H9 (cell line): ENCODE measurements at places on chromosomes 16 and 17.
A peak's percentile ranks its signal among the peaks of the same experiment; 100 is the strongest.

DNA sequence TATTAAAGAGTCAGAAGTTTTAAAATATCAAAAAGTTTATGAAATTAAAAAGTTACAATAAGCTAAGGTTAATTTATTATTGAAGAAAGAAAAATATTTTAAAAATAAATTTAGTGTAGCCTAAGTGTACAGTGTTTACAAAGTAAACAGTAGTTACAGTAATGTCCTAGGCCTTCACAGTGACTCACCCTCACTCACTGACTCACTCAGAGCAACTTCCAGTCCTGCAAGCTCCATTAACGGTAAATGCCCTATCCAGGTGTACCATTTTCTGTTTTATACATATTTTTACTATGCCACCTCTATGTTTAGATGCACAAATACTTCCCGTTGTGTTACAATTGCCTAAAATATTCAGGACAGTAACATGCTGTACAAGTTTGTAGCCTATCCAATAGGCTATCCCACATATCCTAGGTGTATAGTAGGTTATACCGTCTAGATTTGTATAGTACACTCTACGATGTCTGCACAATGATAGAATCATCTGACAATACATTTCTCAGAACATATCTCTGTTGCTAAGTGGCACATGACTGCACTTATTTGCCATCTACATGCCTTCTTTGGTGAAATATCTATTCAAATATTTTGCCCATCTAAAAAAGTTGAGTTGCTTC is 67.2 kb upstream of the WSB1 start:
- H3K27ac ChIP-seq = no peak overlapping the region
- H3K27me3 ChIP-seq = no peaks in the 10 kb centered on the region
- H3K36me3 ChIP-seq = no peaks in the 10 kb centered on the region
- H3K4me3 ChIP-seq = no peak overlapping the region

GRCh38 chr17:51052235-51052634 is 68.4 kb downstream of the SPAG9 start:
- no peak for DNase-seq
- no peak overlapping the region for H3K4me3 ChIP-seq
- no peaks in the 10 kb centered on the region for H3K4me1 ChIP-seq
- no peak overlapping the region for H3K27ac ChIP-seq
- H3K36me3 ChIP-seq = no peaks in the 10 kb centered on the region

- DNase-seq = peak; percentile 45
- peak overlapping the region; percentile 73 for H3K4me3 ChIP-seq
- no peaks in the 10 kb centered on the region for H3K36me3 ChIP-seq
- H3K27ac ChIP-seq = no peak overlapping the region
- H3K27me3 ChIP-seq = no peaks in the 10 kb centered on the region
- H3K4me1 ChIP-seq = peaks cover 3% of the 10 kb centered on the region; the same call in 1 of the 2 replicates
These were observed 254.0 kb downstream of the KATNIP start for GRCh38 chr16:27803775-27804549.

DNA sequence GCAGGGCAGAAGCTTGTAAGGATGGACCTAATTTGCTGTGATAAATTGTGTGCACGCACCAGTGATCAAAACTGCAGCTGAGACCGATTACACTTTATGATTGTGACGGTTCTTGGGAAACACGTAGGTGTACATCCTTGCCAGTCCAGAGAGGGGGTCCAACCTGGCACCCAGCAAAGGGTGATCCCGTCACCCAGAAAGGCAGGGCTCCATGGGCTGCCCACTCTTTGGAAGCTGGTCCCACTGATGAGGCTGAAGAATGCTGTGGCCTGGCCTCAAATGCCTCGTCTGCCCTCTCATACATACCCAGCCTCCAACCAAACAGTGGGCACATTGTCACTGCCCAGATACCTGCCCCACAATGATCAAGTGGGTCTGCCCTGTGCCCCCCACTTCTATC is 132.0 kb downstream of the C16orf78 start:
- no peak overlapping the region for H3K27ac ChIP-seq
- H3K4me3 ChIP-seq = no peak overlapping the region
- no peaks in the 10 kb centered on the region for H3K27me3 ChIP-seq
- DNase-seq = no peak
- peaks cover 6% of the 10 kb centered on the region for H3K36me3 ChIP-seq
- no peaks in the 10 kb centered on the region for H3K4me1 ChIP-seq

DNA sequence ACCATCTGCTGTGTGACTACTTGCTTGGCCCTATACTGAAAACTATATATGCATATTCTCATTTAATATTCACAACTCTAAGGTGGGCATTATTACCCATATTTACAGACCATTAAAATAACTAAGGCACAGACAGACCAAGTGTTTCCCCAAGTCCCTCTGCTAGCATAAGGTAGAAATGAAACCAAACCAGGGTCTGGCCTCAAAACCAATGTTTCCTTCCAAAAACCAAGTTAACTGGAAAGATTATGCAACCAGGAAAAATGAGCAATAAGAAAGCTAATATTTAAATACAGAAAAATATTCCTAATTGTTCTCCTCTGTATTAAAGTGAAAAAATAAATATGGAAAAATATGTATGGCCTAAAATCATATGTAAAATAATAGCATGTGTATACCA is 50.1 kb downstream of the XPO6 start:
- peaks cover 5% of the 10 kb centered on the region; the same call in 2 of the 3 replicates for H3K36me3 ChIP-seq
- no peak for DNase-seq
- H3K27me3 ChIP-seq = no peaks in the 10 kb centered on the region
- no peaks in the 10 kb centered on the region for H3K4me1 ChIP-seq

DNA sequence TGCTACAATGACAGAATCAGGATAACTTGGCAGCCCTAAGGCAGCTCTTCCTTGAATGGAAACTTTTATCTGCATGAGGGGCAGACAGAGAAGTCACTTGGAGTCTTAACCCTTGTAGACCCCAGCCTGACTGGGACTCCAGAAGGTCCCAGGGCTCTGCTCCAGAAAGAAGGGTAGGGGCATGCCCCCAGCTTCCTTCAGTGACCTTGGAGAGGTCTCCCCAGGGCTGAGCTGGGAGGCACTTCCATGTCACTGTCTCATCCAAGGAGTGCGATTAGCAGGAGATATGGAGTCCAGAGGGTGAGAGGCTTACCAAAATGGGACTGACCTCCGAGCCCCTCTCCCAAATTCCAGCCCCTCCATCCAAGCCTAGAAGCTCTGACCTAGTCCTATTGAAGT is 3.4 kb upstream of the NLRC5 start:
- DNase-seq = no peak
- H3K4me3 ChIP-seq = no peak overlapping the region
- no peaks in the 10 kb centered on the region for H3K4me1 ChIP-seq
- no peaks in the 10 kb centered on the region for H3K36me3 ChIP-seq
- no peak overlapping the region for H3K27ac ChIP-seq

GRCh38 chr16:84085773-84086172 is 31.0 kb downstream of the MBTPS1 start:
- H3K4me1 ChIP-seq = no peaks in the 10 kb centered on the region
- no peak for DNase-seq
- no peak overlapping the region for H3K27ac ChIP-seq
- H3K4me3 ChIP-seq = no peak overlapping the region

DNA sequence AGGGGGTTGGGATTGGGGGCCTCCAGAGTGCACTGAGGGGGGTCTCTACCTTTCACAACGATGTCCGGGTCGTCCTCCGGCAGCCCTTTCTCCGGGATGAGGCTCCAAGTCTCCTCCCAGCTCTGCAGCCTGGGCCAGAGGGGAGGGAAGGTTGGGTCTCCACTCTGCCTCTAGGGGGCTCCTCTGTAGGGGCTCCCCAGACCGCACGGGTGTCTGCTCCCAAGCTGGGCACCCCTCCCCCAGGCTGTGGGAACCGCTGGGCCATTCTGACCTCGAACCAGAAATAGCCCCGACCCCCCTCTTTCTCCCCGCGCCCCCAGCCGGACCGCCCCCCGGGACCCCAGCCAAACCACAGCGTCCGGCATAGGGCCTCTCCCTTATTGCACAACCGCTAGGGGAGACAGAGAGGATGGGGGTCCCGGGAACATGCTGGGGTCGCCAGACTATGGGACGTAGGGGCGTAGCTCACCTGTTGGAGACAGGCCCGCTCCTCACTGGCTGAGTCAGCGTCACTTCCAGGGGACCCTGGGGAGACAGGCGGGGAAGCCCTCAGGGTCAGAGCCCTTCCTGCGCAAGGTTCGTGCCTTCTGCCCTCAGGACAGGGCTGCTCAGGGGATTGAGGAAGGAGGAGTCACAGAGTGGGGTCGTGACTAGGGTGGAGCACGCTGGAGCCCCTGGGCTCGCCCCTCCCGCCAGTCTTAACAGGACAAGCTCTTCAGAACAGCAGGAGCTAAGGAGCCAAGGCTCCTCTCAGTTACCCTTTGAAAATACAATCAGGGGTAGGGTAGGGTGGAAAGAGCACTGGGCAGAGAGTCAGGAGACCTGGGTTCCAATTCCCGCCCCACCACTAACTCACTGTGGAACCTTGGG is 2.7 kb downstream of the PLEKHH3 start:
- H3K27ac ChIP-seq = no peak overlapping the region
- no peaks in the 10 kb centered on the region for H3K27me3 ChIP-seq
- peaks cover 4% of the 10 kb centered on the region; the same call in 1 of the 2 replicates for H3K4me1 ChIP-seq
- H3K36me3 ChIP-seq = peaks cover 14% of the 10 kb centered on the region

GRCh38 chr16:61681673-61682072 is 354.6 kb downstream of the CDH8 start:
- H3K27ac ChIP-seq = no peak overlapping the region
- peaks cover 10% of the 10 kb centered on the region; the same call in 1 of the 2 replicates for H3K36me3 ChIP-seq
- peaks cover 6% of the 10 kb centered on the region; the same call in 1 of the 2 replicates for H3K4me1 ChIP-seq
